T-helper 22 cell (primary cell): ENCODE measurements at places on chromosomes 2 and 18.

DNA sequence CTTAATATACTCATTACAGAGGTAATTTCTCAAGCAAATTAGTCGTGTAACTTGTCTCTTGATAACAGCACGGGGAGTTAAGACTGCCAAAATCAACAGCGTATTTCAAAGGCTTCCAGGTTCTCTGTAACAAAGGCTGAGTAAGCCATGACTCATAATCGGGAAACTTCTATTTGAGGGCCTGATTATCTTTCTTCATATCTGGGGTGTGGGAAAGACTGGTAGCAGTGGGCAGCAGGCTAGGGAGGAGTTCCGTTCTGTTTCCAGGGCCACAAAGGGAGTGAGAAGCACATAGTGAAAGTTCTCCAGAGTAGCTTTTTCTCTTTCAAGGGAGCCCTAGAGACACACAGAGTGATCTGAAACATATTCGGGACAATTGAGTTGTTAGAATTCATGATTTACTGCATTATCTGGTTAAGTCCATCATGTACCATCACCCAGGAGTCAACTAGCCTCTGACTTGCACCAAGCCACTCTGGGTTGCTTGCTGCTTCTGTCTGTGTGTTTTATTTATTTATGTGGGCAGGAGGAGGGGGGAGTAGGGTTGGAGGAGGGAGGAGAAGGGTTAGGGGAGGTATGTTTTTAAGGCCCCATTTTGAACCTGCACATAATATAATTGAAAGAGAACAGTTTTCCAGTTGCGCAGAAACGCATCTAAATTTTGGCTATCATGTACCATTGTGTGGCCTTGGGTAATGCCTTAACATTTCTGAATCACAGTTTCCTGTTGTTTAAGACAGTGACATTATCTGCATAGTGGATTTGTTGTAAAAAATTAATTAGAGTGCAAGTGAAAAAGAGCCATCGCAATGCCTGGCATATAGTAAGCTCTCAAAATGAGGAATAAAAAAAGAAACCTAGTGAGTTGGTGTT is 80.5 kb upstream of the ITPRID2 start:
- no peak for DNase-seq

GRCh38 chr2:147222506-147222905 is 622.3 kb upstream of the ACVR2A start:
- DNase-seq: no peak

- no peak for DNase-seq
Measured at GRCh38 chr2:19114754-19115231, 243.6 kb downstream of the OSR1 start.

GRCh38 chr2:1728821-1729220 is 15.5 kb downstream of the PXDN start:
- no peak for DNase-seq

DNA sequence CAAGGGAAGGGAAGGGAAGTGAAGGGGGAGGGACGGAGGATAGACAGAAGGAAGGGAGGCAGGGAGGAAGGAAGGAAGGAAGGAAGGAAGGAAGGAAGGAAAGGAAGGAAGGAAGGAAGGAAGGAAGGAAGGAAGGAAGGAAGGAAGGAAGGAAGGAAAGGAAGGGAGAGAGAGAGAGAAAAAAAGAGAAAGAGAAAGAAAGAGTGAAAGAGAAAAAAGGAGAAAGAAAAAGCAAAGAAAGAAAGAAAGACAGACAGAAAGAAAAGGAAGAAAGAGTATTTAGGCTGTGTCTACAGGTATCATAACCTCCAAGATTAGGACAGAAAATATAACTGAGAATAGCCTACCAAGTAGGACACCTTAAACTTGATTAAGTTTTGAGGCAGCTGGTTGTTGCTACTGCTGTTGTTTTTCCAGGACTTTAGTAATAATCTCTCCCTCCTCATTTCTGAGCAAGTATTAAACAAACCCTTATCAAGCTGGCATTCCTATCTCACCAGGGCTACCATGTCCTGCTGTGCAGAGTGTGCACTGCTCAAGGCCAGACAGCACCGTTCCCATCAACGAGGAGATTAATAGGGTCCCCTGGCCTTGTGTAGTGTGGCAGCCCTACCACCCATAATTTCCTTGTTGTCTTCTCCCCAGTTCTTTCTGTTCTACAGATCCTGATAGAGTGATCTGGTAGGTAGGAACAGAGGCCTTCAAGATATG is 90.5 kb upstream of the FHL2 start:
- no peak for DNase-seq

- no peak for DNase-seq
Measured at GRCh38 chr18:39838831-39839230, 2116.2 kb upstream of the PIK3C3 start.

GRCh38 chr2:120999377-121000097 is 263.9 kb downstream of the GLI2 start:
- DNase-seq: no peak

- DNase-seq: no peak
Measured at GRCh38 chr2:38654528-38655381, 11.2 kb upstream of the GALM start.

GRCh38 chr2:35997488-35997887 is 358.1 kb upstream of the CRIM1 start:
- DNase-seq: no peak

- no peak for DNase-seq
Measured at GRCh38 chr2:75333646-75334045, 134.3 kb upstream of the TACR1 start.

- DNase-seq: no peak
Measured at GRCh38 chr18:70513502-70514171, 224.8 kb downstream of the SOCS6 start.

GRCh38 chr2:37934591-37935513 is 9.8 kb downstream of the RMDN2 start:
- no peak for DNase-seq

- no peak for DNase-seq
Measured at GRCh38 chr2:235049719-235050118, 97.9 kb downstream of the SH3BP4 start.

- no peak for DNase-seq
Measured at GRCh38 chr2:27715318-27716210, 51.9 kb downstream of the SLC4A1AP start.

DNA sequence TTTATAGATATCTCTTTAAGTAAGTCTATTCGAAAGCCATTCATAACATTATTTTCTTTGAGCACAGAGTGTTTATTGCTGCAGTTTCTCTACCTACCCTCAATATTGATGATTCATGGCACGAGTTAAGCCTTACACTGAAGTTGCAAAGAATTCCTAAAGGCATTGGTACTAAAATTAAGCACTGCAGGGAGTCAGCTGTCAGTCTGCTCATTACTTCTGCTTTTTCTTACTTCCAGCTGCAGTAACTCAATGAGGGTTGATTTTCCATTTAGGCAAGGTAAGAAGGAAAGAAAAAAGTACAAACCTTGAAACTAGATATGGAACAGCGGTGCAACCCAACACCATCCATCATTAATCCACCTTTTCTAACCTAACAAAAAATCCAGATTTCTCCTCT is 65.2 kb downstream of the RNF152 start:
- DNase-seq: no peak

GRCh38 chr2:76977846-76978727 is 544.1 kb downstream of the LRRTM4 start:
- no peak for DNase-seq

GRCh38 chr18:78768221-78768620 is 211.4 kb upstream of the SALL3 start:
- no peak for DNase-seq

DNA sequence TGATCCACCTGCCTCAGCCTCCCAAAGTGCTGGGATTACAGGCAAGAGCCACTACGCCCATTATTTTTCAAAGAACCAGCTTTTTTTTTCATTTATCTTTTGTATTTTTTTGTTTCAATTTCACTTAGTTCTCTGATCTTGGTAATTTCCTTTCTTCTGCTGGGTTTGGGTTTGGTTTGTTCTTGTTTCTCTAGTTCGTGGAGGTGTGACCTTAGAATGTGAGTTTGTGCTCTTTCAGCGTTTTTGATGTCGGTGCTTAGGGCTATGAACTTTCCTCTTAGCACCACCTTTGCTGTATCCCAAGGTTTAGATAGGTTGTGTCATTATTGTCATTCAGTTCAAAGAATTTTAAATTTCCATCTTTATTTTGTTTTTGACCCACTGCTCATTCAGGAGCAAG is 86.7 kb upstream of the MSTN start:
- no peak for DNase-seq

- DNase-seq: no peak
Measured at GRCh38 chr2:154189953-154190352, 318.2 kb downstream of the GALNT13 start.

DNA sequence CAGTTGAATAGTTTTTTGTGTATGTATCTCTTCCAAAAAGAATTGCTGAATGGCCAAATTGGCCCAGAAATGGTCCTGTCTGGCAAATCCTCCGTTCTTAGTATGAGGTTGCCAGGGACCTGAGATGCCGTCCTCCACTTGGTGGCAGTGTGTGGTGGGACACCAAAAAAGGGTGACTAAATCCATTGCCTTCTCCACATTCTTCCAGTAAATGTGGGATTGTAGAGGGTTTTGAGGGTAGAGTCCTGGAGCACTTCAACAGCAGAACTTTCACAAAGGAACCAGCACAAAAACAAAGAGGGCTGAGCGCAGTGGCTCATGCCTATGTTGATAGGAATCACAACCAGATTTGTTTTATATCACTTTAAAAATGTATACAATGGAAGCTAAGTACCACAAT is 199.9 kb downstream of the BCL2 start:
- no peak for DNase-seq
